ENCODE measurements at places on chromosomes 11 and 22. TPM values are rescaled to one million over a fixed set of nuclear protein-coding genes. Genes with fewer than 3 reads are reported as not detected.

Gene OR2D2
- not detected for total RNA-seq

Gene AHNAK
- 73.0 TPM for total RNA-seq

Gene MRGPRF
- 5.2 TPM for total RNA-seq

Gene NFAM1
- total RNA-seq = 2.4 TPM

Gene ELFN2
- not detected for total RNA-seq

Gene OR51E2
- not detected for total RNA-seq

Gene MRGPRD
- not detected for total RNA-seq

Gene CATSPERZ
- total RNA-seq = not detected

- peak overlapping the region; percentile 71 for H3K27ac ChIP-seq
- DNase-seq = no peak
- peaks cover 9% of the 10 kb centered on the region for H3K4me1 ChIP-seq
Observed at GRCh38 chr22:25447067-25447685, 117.3 kb upstream of the GRK3 start.

GRCh38 chr22:48835857-48836672 is 991.6 kb downstream of the BRD1 start:
- H3K36me3 ChIP-seq = no peaks in the 10 kb centered on the region
- H3K4me3 ChIP-seq = no peak overlapping the region
- DNase-seq = no peak
- H3K27me3 ChIP-seq = no peaks in the 10 kb centered on the region
- no peaks in the 10 kb centered on the region for H3K4me1 ChIP-seq

GRCh38 chr11:17369094-17369493 is 17.5 kb downstream of the NCR3LG1 start:
- peaks cover 18% of the 10 kb centered on the region for H3K36me3 ChIP-seq
- no peaks in the 10 kb centered on the region for H3K4me1 ChIP-seq
- H3K4me3 ChIP-seq = no peak overlapping the region
- no peak overlapping the region for H3K27ac ChIP-seq
- H3K27me3 ChIP-seq = no peaks in the 10 kb centered on the region

DNA sequence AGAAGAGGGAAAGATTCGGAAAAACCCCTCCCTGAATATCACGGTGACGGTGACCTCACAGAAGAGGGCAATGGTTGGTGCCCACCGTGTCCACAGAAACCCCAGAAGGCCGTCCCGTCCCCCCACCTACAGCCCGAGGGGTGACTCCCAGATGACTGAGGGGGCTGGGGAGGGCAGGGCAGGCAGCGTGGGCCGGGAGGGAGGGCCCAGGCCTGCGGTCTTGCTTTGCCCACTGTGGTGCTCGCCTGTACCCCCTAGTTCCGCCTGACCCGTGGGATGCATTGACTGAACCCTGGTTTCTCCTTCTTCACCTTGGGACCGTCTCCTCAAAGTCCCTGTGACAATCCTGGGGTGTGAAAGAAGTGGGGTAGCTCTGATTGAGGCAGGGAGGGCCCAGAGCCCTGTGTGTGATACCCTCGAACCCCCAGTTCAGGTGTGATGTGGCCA is 526.7 kb downstream of the BRD1 start:
- DNase-seq = no peak
- H3K4me3 ChIP-seq = no peak overlapping the region
- H3K36me3 ChIP-seq = no peaks in the 10 kb centered on the region
- no peak overlapping the region for H3K27ac ChIP-seq
- H3K27me3 ChIP-seq = no peaks in the 10 kb centered on the region
- peaks cover 9% of the 10 kb centered on the region for H3K4me1 ChIP-seq

DNA sequence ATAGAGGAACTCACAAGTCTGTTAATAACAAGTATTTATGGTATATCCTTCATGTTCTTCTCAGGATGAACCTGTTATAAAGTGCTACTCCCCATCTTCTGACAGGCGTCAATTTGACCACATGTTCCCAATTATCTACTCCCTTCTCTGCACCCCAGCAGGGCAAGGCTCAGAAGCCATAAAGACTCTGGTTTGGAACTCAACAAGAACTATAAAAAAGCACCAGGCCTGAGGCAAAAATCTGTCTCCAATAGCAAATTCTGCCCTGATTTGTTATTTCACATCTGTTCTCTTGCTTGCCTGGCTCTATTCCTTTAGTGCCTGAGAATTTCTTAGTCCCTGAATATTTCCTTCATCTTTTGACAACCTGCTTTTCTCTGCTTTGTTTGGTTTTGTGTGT is 618.2 kb upstream of the KIRREL3 start:
- no peak overlapping the region for H3K4me3 ChIP-seq

- H3K36me3 ChIP-seq = no peaks in the 10 kb centered on the region
- DNase-seq = no peak
- H3K4me1 ChIP-seq = peaks cover 23% of the 10 kb centered on the region
- H3K27me3 ChIP-seq = no peaks in the 10 kb centered on the region
- H3K4me3 ChIP-seq = no peak overlapping the region
- H3K27ac ChIP-seq = no peak overlapping the region
Observed at GRCh38 chr22:44030702-44031082, 6.6 kb downstream of the PARVB start.

- no peak overlapping the region for H3K27ac ChIP-seq
- no peak overlapping the region for H3K4me3 ChIP-seq
- H3K36me3 ChIP-seq = no peaks in the 10 kb centered on the region
- no peaks in the 10 kb centered on the region for H3K4me1 ChIP-seq
- DNase-seq = peak; percentile 68
Observed at GRCh38 chr11:61281581-61282250, 13.4 kb downstream of the VWCE start.

- DNase-seq = no peak
- H3K4me3 ChIP-seq = no peak overlapping the region
- H3K36me3 ChIP-seq = no peaks in the 10 kb centered on the region
- H3K27me3 ChIP-seq = no peaks in the 10 kb centered on the region
Observed at GRCh38 chr22:33812360-33812977, 107.8 kb downstream of the LARGE1 start.

Data from A673 (cell line).